ENCODE measurements at places on chromosomes 5 and 9.

DNA sequence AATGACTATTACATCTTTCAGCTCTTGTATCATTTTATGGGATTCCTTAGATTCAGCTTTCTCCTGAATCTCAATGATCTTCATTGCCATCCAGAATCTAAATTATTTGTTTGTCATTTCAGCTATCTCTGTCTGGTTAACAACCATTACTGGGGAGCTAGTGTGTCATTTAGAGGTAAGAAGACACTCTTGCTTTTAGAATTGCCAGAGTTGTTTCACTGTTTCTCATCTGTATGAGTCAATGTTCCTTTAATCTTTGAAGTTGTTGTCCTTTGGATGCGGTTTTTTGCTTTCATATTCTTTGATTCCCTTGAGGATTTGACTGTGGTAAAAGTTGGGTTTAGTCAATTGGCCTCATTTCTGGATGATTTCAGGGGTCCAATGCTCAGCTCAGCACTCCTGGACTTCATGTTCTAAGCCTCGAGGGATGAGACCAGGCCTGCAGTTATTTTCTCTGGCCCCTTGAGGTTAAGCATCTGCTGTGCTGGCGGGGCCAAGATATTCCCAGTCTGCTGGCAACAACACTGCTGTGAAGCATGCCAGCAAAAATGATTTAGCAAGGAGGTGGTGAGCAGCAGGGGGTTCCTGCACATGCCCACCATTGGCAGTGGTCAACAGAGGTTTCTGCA, 102.4 kb upstream of the PCSK5 start:
- no peak for DNase-seq

DNA sequence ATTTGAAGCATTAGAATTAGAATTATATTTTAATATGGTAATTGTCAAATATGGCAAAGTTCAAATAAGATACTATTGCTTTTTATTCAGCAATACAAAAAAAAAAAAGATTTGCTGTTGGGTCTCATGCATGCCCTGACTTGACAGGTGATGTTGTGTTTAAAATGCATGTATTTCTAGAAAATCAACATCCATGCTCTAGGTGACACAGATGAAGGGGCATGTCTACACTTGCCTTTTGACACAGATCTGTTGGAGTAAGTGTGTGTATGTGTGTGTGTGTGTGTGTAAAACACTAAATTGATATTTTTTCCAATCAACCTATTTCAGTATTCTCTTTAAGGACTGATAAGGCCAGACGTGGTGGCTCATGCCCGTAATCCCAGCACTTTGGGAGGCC, 38.1 kb upstream of the SMARCA2 start:
- no peak for DNase-seq

DNA sequence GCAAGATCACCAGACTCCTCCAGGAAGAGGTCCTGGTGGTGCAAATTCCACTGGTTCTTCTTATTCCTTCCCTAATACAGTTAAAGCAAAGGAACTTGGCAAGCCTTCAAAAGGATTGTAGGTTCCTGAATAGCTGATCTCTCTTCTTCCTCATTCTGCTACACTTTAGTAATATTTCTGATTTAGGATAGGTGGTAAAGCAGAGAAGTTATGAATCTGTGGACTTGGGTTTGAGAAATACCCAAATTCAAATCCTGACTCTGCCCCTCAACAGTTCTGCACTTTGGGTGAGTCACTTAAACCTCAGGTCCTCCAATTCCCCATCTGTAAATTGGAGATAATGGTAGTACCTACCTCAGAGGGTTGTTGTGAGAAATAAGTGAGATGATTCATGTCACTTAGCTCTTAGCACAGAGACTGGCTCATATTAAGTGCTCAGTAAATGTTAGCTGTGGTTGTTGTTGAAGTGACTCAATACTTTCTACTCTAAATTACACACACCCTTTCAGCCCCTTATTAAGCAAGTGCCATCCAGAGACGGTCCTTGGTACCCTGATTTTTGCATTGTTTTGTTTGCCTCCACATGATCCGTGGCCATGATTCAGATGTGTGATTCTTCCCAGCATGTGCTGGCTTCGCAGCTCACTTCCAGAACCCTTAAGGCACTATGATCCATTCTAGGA, 5.2 kb downstream of the SH3RF2 start:
- DNase-seq, result no peak

- DNase-seq, result no peak
Observed at GRCh38 chr9:15612962-15613361, 60.1 kb downstream of the CCDC171 start.

GRCh38 chr5:133214153-133214820, 162.5 kb downstream of the HSPA4 start:
- DNase-seq, result no peak

DNA sequence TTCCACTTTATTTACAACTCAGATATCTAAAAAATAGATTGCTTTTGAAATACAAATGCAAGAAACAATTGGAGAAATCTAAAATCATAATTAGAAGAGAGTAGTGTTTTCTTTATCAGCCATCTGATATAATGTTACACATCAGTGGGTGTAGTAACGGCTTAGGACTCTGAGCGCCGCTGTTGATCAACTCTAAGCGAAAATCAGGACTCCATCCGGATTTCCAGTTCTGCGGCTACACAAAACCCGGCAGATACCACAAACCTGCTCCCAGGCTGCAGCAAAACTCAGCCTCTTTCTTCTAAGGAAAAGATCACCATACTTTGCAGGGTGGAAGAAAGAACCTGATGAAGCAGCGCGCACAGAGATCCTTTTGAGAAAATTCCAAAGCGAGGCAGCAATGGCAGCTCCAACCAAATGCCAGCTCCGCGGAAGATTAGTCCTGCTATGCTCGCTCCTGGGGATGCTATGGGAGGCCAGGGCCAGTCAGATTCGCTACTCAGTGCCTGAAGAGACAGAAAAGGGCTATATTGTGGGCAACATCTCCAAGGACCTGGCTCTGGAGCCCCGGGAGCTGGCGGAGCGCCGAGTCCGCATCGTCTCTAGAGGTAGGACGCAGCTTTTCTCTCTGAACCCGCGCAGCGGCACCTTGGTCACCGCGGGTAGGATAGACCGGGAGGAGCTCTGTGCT, at the start of gene PCDHGA9:
PCDHGA9 (plus strand) TSS at position 226 of the 691 bp plus-strand sequence; CDS start at position 401, 175 bp downstream.
- no peak for DNase-seq

DNA sequence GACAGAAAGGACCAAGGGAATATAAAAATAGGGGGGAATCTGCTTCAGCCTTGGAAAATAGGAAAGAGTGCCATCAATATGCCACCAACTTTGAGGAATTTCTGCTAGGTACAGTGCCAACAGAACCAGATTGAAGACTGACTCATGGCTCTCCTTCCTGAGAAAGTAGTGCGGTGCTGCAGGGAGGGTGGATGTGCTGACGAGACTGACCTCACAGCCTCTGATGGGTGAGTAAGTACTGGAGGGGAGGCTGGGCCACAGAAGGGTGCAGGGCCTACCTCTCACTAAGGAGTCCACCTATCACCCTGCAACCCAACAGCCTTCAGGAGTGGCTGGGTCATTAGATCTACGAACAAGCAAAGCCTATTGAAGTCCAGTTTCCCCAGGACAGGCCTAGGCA, 187.6 kb downstream of the GABBR2 start:
- DNase-seq, result no peak

GRCh38 chr9:76218886-76219445, 175.3 kb downstream of the RFK start:
- DNase-seq, result no peak

DNA sequence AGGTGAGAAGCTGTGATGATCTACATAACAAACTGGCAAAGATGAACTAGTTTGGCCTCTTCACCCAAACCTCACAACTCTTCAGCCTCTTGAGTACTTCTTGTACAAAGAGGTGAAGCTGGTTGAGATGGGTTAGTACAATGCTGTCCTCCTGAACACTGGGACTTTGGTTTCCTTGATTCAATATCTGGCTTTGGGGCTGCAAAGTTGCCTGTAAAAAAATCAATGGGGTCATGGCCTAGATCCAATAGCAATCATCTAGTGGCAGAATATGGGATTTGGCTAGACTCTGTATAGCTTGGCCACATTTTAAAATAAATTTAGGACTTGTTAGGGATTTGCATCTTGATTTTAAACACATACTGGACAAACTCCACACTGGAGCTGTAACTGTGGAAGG, 179.1 kb downstream of the ADAMTS12 start:
- DNase-seq, result no peak

DNA sequence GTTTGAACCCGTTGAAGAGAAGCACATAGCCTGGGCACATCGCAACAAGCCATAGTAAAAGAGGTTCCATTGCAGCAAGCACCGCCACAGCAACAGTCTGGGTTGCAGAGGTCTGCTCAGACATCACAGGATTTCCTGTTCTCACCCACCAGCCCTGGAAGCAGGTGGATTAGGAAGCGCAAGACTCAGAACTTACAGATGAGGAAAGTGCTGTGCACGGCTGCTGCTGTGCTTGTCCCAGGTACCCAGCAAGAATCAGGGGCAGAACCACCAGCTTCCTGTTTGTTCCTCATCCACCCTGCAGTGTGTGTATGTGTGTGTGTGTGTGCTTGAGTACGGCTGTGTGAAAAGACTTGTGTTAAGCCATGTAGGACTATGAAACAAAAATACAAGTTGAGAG, 124.7 kb upstream of the IRX2 start:
- DNase-seq, result no peak

- no peak for DNase-seq
Observed at GRCh38 chr5:134100283-134101091, 14.0 kb upstream of the TCF7 start.

GRCh38 chr9:91433180-91433579, 9.5 kb upstream of the NFIL3 start:
- DNase-seq, result peak; percentile 14

DNA sequence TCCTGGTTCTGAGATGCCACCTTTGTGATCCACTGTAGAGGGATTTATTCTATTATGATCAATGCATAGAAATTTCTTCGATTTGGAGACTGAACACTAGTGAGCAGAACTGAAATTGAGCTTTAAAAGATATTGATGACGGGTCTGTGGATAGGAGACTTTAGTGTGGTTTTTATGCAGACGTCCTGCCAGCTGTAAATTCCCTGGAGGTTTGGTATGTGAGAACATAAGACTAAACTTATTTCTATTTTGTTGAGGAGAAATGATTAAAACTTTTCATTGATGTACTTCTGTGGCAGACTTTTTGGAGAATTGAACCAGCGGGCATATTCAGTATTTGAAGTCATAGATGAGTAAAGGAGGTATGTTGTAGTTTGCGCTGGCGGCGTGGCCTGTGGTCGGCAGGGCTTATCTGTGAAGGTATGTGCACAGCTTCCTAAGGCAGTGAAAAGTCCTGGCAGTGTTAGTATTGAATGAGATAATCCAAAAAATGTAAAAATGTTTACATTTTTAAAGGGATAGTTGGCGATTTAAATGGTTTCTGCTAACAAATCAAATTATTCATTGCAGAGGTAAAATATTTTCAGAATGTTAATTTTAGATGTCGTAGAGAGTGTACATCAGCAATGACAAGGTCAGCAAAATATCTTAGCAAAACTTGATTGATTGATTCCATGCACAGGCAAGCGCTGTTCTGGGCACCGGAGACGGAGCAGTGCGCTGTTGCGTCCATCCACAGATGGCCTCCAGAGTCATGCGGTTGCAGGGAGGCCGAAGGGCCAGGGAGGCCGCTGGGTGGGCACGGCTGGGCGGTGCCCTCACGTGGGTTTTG, 20.4 kb downstream of the TENT4A start:
- DNase-seq, result no peak

GRCh38 chr9:20707708-20708107, 23.6 kb downstream of the FOCAD start:
- DNase-seq, result no peak

DNA sequence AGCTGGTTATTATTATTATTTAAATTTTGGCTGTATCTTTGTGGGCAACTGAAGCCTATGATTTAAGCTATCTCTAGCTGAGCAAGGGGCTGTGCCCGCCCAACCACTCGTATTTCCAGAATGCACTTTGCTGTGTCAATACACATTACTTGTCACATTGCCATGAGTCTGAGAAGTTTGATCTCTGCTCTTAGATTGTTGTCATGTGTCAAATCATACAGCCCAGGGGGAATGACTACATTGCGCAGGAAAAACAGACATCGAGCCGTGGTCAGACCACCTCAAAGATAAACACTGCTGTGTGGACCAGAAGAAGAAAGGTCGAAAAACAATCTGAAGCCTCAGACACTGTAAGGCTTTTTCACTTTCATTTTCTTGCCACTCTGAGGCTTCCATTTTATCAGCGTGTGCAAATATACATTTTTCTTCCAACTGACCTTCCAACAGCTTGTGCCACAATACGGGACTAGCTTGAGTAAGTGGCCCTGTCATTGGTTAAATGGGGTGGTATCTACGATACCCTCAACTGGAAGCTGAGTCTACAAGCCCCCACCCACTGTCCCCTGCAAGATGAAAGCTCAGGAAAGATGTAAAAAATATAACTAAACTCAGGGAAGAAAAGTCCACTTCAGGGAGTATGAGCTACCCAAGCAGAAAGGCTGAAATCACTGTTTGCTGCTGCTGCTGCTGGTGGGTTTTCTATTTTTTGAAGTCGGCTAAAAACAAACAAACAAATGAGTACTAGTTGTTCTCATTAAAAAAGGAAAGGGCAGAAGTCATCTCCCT, 603.0 kb downstream of the BNC2 start:
- DNase-seq, result no peak

GRCh38 chr9:114367772-114368569, 19.8 kb downstream of the AKNA start:
- DNase-seq, result no peak

GRCh38 chr5:151863566-151863965, 61.1 kb downstream of the GLRA1 start:
- no peak for DNase-seq

- no peak for DNase-seq
Observed at GRCh38 chr5:39394946-39395345, 29.8 kb downstream of the DAB2 start.

GRCh38 chr5:7671381-7671993, 179.4 kb downstream of the CFAP90 start:
- no peak for DNase-seq

- DNase-seq, result peak; percentile 73
Observed at GRCh38 chr5:139745132-139745799, 50.3 kb upstream of the PSD2 start.

- DNase-seq, result no peak
Observed at GRCh38 chr9:88757406-88758010, 222.5 kb downstream of the NXNL2 start.

GRCh38 chr5:178984145-178985072, 10.7 kb downstream of the GRM6 start:
- DNase-seq, result no peak

DNA sequence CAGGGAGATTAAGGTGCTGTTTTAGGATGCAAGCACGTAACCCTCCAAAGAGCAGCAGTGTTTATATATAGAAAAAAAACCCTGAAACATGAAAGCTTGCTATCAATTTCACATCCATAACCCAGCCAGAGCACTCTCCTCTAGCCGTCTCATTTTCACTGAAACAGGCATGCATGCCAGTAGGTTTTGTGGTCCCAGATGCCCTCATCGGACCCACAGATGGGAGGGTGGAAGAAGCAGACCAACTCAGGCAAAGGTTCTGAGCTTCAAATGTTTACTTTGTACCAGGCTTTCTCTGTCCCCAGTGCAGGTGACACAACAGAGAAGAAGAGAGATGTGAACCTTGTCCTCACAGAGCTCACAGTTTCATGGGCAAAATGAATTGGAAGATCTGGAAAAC, 127.4 kb upstream of the ATP10B start:
- DNase-seq, result no peak
